ENCODE measurements at places on chromosomes 5 and 9.

DNA sequence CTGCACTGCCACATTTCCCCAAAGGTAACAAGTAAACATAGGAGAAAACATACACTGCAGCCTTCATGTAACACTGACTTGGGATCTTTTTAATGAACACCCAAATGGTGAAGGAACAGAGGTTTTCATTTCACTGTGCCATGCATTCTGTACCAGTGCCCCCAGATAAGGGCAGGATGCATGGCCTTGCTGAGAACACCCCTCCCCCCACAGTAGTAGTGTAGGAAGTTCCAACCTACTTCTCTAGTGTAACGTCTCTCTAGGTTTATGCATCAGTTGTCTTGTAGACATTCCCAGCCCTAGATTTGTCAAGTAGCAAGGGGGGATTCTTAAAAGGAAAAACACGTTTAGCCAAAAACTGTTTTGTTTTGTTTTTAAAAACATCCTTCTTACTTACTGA is 29.9 kb downstream of the MAP3K1 start:
- no peak for DNase-seq

- no peak for DNase-seq
Measured at GRCh38 chr9:123324767-123325183, 31.2 kb upstream of the CRB2 start.

DNA sequence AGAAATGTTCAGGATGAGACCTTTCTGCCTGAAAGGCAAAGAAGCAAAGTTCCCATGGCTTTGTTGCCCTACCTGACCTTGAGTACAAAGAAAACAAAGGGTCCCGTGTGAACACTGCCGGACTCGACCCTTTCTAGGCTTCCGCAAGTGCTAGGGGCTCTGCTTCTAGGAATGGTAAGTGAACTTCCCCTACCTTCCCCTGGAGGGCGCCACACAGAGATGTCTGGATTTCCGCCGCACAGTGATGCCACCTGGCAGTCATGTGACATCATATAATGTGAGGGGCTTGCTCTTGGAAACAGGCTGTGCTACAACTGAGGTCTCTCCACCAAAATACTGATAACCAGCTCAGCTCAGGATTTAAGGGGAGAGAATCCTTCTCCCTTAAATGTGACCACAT is 56.6 kb downstream of the HSD17B3 start:
- DNase-seq: no peak

- DNase-seq: no peak
Measured at GRCh38 chr5:17785774-17786173, 151.5 kb downstream of the TAF11L14 start.

DNA sequence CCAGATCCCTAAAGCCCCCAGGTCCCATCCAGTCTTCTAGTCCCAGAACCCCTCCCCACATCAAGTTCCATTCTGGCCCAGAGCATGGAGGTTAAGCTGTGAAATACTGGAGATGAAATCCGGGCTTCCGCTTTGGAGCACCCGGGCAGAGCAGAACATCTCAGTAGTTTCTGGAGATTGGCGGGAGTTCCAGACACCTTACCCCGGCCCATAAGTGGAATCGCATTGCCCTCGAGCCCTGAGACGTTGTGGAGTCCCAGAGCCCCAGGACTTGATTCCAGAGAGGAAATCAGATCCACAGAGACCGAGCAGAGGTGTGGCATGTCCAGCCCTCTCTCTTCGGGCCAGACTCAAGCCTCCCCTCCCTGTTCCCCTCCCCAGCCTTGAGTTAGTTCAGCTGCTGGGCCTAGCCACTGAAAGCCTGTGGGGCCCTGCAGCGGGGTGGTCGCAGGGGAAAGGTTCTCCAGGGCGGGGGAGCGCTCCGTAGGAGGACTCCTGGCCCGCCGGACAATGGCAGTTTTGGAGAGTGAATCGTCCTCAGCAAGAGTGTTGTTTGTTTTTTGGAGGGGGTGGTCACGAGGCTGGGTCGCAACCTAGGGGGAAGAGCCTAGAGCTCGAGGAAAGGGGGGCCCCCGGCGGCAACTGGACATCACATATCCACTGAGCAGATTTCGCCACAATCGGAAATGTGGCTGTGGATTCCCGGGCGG is 1.0 kb upstream of the PAX5 start:
- no peak for DNase-seq

- DNase-seq: no peak
Measured at GRCh38 chr5:62007457-62007856, 298.5 kb upstream of the KIF2A start.

- DNase-seq: no peak
Measured at GRCh38 chr5:179413086-179413690, 67.9 kb upstream of the ADAMTS2 start.

DNA sequence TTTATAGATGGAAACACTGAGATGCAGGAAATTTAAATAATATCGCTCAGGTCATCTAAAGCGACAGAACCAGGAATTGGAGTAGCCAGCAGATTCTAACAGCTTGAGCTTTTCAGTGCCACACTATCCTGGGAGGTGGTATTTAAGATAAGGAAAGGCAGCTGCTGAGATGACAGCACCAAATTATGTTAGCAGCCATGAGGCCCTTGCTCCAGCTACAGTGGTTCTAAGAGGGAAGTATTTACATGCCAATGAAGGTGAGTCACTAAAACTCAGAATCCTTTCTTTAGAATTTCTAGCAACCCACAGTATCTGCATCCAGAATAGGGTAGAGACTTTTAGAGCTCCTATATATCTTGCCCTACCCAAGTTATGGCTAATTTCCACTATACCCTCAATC is 127.0 kb upstream of the VLDLR start:
- no peak for DNase-seq

DNA sequence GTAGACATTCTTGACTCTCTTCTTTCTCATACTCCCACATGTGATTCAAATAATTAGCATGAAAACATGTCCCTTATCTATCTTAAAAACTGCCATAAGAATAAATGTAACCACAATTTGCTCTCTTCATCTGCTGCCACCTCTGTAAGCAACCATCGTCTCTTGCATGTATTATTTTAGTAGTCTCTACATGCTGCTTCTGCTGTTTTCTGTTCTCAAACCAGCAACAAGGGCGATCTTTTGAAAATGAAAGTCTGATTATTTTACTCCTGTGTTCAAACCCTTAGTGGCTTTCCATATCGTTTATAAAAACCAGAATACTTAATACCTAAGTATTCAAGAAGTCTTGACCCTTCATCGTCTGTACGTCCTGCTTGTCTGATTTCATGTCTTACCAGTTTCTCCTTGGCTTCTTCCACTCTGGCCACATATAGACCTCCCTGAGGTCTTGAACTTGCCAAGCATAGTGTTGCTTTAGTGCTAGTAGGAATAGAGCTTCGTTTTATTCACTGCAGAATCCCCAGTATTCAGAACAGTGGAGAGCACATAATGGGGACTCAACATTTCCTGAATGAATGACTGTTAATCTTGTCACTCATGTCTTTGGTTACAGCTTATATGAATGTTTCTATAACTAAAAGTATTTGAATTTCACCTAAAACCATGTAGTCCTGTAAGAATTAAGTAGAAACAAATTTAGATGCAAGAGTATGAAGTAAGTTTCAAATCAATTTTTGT is 10.6 kb downstream of the CDC42SE2 start:
- no peak for DNase-seq

DNA sequence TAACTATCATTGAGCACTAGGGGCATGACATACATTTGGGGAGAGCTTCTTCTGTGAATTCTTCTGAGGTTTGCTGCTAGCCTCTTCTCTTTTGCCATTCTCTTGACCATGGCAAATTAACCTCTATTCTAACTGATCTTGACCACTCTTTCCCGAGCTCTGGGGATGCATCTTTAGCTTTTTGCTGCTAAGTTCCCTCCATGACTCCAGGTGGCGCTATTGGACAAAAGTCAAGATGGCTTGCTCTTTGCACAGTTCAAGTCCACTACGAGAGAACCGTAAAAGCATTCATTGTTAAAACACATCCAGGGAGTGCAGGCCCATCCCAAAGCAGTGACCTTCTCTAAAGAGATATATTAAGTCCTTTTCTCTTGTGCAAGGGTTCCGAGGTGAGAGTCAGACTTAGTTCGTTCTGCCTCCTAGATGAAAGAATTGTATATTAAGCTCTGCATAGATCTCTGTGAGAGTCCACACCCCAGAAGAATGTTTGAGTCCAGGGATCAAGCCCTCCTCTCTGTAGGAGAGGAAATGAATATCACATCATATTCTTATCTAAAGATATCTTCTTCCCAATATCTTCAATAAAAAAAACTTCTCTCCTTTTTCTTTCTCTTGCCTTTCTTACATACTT is 1152.9 kb upstream of the CDH6 start:
- DNase-seq: peak; percentile 52

GRCh38 chr9:10265153-10265631 is 347.6 kb downstream of the PTPRD start:
- no peak for DNase-seq

GRCh38 chr5:98810206-98810605 is 36.7 kb downstream of the RGMB start:
- no peak for DNase-seq

- peak; percentile 38 for DNase-seq
Measured at GRCh38 chr5:14545308-14545707, 36.3 kb upstream of the OTULINL start.

DNA sequence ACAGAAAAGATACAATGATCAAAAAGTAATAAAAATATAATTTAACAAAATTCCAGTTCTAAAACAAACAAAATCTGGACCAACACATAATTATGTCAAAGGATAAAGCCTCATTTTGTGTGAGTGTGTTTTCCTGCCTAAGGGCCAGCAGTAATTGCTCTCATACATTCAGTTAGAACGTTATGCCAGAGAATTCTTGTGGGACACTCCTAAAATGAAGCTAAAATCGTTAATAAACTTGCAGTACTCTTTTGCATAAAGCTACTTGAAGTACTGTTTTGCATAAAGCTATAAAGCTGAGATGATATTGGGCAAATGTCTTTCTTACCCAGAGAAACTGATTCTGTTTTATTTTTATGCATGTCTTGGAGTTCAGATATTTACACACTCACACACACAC is 1072.3 kb downstream of the MAT2B start:
- DNase-seq: no peak

- no peak for DNase-seq
Measured at GRCh38 chr9:79041266-79041665, 530.5 kb upstream of the TLE4 start.

DNA sequence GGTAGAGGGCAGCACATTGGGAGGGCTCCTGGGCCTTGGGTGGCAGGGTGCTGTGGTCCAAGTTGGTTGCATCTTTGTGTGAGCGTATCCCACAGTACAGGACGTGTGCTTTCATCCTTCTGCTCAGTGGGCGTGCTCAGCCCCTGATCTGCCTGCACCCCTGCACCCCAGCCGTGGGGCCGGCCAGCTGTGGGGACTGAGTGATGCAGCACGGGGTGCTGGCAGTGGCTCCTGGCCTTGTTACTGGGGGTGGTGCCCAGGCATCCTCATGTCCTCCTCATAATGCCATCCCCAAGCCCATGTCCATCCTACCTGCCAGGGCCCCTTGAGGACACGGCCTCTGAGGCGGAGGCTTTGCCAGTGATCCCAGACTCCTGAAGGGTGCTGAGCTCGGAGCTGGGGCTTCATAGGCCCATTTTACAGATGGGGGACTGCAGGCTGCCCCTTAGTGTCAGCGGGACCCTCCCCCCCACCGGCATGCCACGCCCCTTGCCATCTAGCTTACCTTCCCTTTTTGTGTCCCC is 100.7 kb downstream of the PHF2 start:
- DNase-seq: no peak

All from AML-193 (cell line).